ENCODE measurements at places on chromosomes 12 and 14. TPM values are rescaled to one million over a fixed set of nuclear protein-coding genes. Genes with fewer than 3 reads are reported as not detected.
A peak's percentile ranks its signal among the peaks of the same experiment; 100 is the strongest.

The HPD gene
- 0.47 TPM for total RNA-seq

The A2ML1 gene
- not detected for total RNA-seq

The PAX9 gene
- total RNA-seq = 2.2 TPM

The SYNE3 gene
- 2.3 TPM for total RNA-seq

The ADAMTS20 gene
- 0.03 TPM for total RNA-seq

The PDZRN4 gene
- not detected for total RNA-seq

The ERP27 gene
- not detected for total RNA-seq

The DBX2 gene
- total RNA-seq = not detected

The SSPN gene
- not detected for total RNA-seq

The CCDC177 gene
- not detected for total RNA-seq

The EIF2B2 gene
- total RNA-seq = 124 TPM

The WIF1 gene
- not detected for total RNA-seq

The SERPINA6 gene
- not detected for total RNA-seq

The PZP gene
- not detected for total RNA-seq

- DNase-seq = peak; percentile 67
Measured at GRCh38 chr12:42129595-42130204, 15.0 kb downstream of the GXYLT1 start.

- DNase-seq = no peak
Measured at GRCh38 chr12:16634786-16635185, 28.8 kb upstream of the LMO3 start.

- no peak for DNase-seq
Measured at GRCh38 chr14:31510222-31510621, 22.4 kb upstream of the GPR33 start.

DNA sequence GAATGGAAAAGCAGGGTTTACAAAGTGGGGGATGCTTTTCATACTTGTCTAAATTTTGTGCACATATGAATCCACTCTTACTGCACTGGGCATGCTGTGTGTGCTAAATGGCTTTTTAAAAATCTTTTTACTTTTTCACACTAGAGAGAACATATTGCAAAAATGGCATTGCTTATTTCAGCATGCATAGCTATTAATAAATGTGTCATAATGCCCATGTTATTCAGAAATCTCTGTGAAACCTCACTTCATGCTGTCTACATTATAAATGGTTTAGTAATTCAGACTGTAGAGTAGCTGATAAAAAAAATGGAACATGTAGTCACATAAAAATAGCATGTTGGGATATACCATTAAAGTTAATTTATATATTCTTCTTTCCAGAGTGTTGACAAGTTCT is 593.8 kb downstream of the RPL10L start:
- DNase-seq = no peak

- DNase-seq = peak; percentile 34
Measured at GRCh38 chr12:27305673-27306456, 26.8 kb upstream of the BMAL2 start.

- no peak for DNase-seq
Measured at GRCh38 chr14:77529213-77529612, 30.6 kb upstream of the ISM2 start.

DNA sequence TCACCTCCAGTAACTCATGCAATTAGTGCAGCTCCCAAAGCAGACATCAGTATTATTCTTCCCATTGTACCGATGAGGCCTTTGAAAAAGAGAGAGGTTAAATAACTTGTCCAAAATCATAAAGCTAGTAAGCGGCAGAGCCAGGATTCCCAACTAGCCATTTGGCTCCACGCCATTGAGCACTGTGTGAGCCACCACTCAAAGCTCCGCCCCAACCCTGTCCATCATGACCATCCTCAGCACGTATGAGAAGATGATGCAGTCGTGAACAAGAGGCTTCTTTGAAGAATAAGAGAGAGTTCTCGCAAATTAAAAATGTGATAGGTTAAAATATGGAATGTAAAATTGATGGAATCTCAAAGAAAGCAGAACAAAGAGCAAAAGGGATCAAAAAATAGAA is 14.6 kb downstream of the CLMN start:
- DNase-seq = no peak

GRCh38 chr12:84502907-84503787 is 409.5 kb downstream of the SLC6A15 start:
- peak; percentile 64 for DNase-seq

DNA sequence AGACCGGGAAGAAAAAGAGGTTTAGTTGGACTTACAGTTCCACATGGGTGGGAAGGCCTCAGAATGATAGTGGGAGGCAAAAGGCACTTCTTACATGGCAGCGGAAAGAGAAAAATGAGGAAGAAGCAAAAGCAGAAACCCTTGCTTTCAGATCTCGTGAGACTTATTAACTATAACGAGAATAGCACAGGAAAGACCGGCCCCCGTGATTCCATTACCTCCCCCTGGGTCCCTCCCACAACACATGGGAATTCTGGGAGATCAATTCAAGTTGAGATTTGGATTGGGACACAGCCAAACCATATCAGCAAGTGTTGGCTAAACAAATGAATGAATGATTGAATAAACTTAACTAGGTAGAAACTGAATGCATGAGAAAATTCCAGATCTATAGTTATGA is 85.3 kb upstream of the PARP11 start:
- no peak for DNase-seq

GRCh38 chr14:104158827-104159798 is 20.7 kb downstream of the KIF26A start:
- no peak for DNase-seq

- DNase-seq = no peak
Measured at GRCh38 chr12:57173089-57173488, 25.7 kb upstream of the LRP1-AS start.

DNA sequence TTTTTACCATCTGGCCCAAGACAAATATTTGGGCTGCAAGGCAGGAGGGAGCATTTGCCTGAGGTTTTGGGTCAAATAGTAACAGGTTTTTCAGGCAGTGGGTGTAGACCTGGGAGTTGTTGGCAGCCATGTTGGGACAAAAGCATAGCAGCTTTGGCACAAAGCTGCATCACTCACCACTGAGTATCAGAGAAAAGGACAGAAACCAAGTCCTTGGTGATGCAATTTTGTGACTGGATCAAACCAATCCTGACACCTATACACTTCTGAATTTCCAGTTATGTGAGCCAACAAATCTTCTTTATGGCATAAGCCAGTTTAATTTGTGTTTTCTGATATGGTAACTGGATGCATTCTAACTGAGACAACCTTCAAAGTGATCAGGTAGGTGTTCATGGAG is 144.8 kb upstream of the KRR1 start:
- DNase-seq = no peak

DNA sequence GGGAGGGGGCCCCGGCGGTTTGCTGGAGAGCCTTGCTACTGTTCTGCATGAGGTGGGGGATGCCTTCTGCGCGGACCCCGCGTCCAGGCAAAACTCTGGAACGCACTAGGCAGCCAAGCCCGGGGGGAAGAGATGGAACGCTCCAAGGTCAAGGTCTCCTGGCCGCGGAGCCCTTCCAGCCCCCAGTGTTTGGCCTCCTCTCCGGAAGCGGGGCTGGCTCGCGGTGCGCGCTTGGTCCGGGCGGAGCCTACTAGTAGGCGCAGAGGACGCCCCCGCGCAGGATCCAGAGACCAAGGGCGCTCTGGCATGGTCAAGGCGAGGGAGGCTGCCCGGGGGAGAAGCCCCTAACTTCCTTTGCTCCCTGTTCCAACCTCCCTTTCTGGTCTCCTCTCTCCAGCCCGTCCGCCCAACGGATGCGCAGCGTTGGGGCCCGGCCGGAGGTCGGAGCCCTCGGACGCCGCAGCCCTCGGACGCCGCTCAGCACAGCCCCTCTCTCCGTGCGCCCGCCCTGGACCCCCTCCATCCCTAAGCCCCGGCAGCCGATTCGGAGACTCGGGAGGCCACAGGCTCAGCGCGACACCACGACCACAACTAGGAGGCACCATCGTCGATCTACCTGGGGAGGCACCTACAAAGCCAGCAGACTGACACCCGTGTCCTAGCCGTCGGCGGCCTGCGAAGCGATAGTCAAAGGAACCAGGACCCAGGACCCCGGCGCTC is 669 bp upstream of the KCNK13 start:
- DNase-seq = peak; percentile 8

- DNase-seq = peak; percentile 59
Measured at GRCh38 chr12:127389923-127390322, 877.0 kb upstream of the TMEM132C start.

DNA sequence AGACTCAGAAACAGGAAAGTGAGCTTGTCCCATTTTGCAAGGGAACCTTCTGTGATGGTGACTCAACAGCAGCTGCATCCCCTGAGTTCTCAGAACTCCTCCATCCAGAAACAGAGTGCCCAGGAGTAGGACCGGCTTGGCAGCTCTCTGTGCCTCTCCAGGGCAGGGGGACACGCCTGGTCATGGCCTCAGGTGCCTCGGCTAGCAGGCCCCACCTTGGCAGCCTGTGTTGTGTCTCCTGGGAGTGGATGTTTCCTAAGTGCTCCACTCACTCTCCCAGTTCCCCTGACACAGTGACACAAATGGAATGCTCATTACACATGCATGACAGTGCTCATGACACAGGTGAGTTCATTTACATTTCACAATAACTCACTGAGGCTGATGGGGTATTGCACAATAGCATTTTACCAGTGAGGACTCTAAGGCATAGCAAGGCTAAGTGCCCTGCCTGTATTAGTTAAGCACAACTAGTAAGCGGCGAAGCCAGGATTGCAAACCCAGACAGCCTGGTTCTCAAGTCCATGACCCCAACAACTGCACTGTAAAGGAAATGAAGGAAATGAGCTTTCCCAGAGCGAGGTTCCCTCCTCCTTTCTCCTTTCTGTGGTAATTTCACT is 47.4 kb downstream of the CALM1 start:
- DNase-seq = no peak

Measured in HT1080 (cell line).